ENCODE measurements at places on chromosomes 12 and 14. TPM values are rescaled to one million over a fixed set of nuclear protein-coding genes. Genes with fewer than 3 reads are reported as not detected.

HOXC4 gene
- 5.6 TPM for total RNA-seq

- DNase-seq, result no peak
Observed at GRCh38 chr14:74792249-74793039, 29.3 kb downstream of the YLPM1 start.

DNA sequence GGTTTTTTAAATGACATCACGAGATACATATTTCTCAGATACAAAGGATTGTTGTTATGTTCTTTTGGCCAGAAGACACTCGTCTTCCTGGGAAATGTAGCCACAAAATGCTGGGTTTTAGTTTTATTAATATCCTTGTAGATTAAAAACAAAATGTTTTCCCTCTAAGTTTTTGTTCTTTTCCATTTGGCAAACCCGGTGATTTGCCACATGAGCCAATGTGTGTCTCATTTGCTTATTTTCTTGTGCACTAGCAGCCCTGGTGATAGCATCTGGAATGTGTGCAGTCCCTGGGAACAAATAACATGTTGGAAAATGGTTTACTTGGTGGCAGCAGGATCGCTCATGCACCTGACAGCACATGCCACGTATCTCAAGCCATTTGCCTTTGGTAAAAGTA, 61.0 kb downstream of the HMGA2 start:
- no peak for DNase-seq

DNA sequence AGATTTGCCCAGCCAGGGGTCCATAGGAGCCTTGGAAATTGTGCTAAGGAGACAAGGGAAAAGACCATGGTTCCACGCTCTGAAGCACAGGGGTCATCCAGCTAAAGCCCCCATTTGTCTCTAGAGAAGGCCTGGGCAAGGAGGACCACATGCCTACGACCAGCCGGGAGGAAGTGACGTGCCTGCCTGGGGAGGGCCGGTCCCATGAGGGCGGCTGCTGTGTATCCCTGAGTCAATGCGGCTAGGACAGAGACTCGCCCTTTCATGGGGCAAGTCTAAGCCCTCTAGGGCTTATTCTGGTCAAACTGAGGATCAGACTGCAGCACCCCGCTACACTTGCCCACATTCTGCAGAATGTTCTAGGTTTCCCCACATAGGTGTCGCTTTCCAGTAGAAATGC, 20.6 kb upstream of the RIN3 start:
- no peak for DNase-seq

DNA sequence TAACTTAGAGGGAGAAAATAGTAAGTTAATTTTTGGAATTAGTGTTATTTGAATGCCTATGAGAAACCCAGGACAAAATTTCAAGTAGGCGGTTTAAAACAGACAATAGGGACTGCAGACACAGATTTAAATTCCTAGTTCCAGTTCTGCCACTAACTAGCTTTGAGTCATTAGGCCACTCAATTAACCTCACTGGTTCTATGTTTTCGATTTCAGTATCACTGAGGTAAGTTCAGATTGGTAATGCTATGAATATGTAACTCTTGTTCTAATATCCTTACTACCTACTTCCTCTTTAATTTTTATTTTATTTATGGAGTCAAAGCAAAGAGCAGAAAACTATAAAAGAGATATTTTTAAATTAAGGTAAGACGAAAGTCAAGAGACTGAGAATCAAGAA, 52.6 kb downstream of the GALC start:
- no peak for DNase-seq

GRCh38 chr14:37988472-37988871, 219.2 kb upstream of the SSTR1 start:
- no peak for DNase-seq
